ENCODE measurements at places on chromosomes 2 and 18.

DNA sequence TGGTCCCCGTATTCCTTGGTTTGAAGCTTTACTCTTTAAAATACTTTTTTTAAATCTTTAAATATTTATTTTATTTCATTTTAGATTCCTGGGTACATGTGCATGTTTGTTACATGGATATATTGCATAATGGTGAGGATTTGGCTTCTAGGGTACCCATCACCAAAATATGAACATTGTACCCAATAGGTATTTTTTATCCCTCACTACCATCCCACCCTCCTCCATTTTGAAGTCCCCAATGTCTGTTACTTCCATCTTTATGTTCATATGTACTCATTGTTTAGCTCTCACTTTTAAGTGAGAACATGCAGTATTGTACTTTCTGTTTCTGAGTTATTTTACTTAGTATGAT lies 59.5 kb upstream of the IL1RL1 start:
- no peaks in the 10 kb centered on the region for H3K27me3 ChIP-seq
- no peak overlapping the region for H3K27ac ChIP-seq
- peak overlapping the region; percentile 75 for H3K4me3 ChIP-seq
- DNase-seq: no peak
- peaks cover 7% of the 10 kb centered on the region for H3K4me1 ChIP-seq
- no peaks in the 10 kb centered on the region for H3K36me3 ChIP-seq

DNA sequence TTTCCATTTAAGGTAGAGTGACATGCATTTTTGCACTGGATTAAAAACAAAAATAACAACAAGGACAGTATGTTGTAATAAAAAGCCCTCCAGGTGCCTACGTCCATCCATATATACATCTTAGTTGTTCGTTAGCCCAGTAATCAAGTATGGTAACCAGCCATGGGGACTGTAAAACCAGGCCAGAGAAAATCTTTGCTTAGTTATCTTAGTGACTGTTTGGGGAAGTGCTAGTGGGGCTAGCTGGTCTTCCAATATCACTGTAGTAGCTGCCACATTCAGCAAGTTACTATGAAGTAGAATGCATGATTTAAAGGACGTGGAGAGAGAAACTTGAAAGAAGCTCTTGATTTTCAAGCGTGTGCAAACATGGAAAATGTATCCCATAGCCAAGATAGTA lies 95.9 kb upstream of the STON1 start:
- no peaks in the 10 kb centered on the region for H3K27me3 ChIP-seq
- no peaks in the 10 kb centered on the region for H3K4me1 ChIP-seq
- no peak overlapping the region for H3K4me3 ChIP-seq
- no peak overlapping the region for H3K27ac ChIP-seq

- H3K27ac ChIP-seq: no peak overlapping the region
- H3K4me3 ChIP-seq: no peak overlapping the region
- H3K4me1 ChIP-seq: peaks cover 19% of the 10 kb centered on the region
- no peak for DNase-seq
Observed at GRCh38 chr2:230976671-230977171, 19.2 kb upstream of the SPATA3 start.

- H3K27me3 ChIP-seq: no peaks in the 10 kb centered on the region
- no peak for DNase-seq
- no peak overlapping the region for H3K4me3 ChIP-seq
- no peaks in the 10 kb centered on the region for H3K36me3 ChIP-seq
- H3K4me1 ChIP-seq: peaks cover 5% of the 10 kb centered on the region
Observed at GRCh38 chr2:229909090-229909489, 12.7 kb downstream of the TRIP12 start.

DNA sequence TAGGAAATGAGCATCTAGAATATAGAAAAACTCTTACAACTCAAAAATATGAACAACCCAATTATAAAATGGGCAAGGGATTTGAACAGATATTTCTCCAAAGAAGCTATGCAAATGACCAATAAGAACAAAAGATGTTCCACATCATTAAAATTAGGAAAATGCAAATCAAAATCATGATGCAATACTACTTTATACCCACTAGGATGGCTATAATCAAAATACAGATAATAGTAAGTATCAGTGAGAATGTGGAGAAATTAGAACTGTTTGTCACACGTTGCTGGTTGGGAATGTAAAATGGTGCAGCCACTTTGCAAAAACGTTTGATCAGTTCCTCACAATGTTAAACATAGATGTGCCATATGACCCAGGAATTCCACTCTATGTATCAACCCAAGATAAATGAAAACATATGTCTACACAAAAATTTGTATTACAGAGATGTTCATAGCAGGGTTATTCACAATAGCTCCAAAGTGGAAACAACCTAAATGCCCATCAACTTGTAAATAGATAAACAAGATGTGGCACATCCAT lies 558.4 kb downstream of the SLC4A3 start:
- no peaks in the 10 kb centered on the region for H3K4me1 ChIP-seq
- no peak overlapping the region for H3K27ac ChIP-seq
- no peak overlapping the region for H3K4me3 ChIP-seq
- no peaks in the 10 kb centered on the region for H3K36me3 ChIP-seq
